ENCODE measurements at places on chromosomes 5 and 9. TPM values are rescaled to one million over a fixed set of nuclear protein-coding genes. Genes with fewer than 3 reads are reported as not detected.
A peak's percentile ranks its signal among the peaks of the same experiment; 100 is the strongest.

GRCh38 chr5:173733425-173733824 lies 117.0 kb upstream of the BOD1 start:
- no peak for DNase-seq

The CCDC171 gene
- total RNA-seq, result 9.8 TPM

The SPAG8 gene
- 0.89 TPM for total RNA-seq

The LMX1B gene
- not detected for total RNA-seq

The COMMD10 gene
- total RNA-seq, result 25.7 TPM

- no peak for DNase-seq
Observed at GRCh38 chr5:50711280-50711679, 44.8 kb downstream of the PARP8 start.

DNA sequence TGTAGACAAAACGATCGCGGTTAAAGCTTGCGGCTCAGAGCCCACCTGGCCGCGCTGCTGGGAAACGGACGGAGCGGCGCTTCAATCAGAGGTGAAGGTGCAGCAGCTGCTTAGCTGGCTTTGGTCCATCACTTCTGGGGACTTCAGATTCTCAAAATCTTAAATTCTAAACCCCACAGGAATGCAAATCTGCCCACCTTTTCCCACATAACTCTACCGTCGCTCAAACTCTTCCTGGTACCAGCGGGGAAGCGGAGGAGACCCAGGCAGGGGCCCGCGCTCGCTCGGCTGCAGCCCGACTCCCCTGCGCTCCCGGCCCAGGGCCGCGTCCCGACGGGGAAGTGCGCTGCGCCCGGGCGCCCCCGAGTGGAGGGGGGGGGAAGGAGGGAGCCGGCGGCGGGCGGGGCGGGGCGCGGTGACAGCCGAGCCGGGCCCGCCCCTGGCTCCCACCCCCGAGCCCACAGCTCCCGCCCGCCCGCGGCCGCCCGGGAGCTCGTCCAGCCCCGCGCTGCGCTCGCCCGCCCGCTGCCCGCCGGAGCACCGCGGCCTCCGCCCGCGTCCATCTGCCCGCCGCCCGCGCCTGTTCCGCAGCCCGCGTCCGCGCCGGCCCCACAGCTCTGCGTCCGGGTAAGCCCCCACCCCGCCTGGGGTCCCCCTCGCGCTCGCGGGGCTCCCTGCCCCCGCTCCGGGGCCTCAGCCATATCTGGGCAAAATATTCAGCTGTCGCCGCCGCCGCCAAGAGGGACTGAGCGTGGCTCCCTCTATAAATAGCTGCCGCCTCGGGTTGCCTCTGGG lies at the start of gene TMOD1:
TSS of gene TMOD1 (plus strand) at position 490 of the 795 bp plus-strand sequence. CDS start 22,523 bp downstream, outside the sequence.
- DNase-seq, result peak; percentile 54

DNA sequence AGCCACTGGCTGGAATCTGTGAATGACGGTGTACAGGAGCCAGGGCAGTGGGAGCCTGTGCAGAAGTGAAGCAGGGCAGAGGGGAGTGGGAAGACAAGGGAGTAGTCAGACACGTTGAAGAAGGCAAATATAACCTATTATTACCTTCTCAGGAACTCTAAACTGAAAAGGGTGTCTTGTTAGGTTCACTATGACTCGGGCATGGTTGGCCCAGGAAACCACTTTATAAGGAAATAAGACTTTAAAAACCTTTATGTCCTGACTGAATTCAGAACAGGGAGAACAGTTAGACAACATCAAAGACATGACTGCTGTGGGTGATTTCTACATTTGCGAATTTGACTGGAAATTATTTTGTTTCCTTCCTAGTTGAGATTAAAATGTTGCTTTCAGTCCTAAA lies 107.5 kb downstream of the ACER2 start:
- DNase-seq, result no peak

GRCh38 chr5:75325242-75325641 lies 11.8 kb upstream of the HMGCR start:
- no peak for DNase-seq

The DRD1 gene
- 0.40 TPM for total RNA-seq

GRCh38 chr5:96489532-96489931 lies 56.5 kb upstream of the PCSK1 start:
- no peak for DNase-seq
